ENCODE measurements at places on chromosomes 16 and 17. TPM values are rescaled to one million over a fixed set of nuclear protein-coding genes. Genes with fewer than 3 reads are reported as not detected.
A peak's percentile ranks its signal among the peaks of the same experiment; 100 is the strongest.

CD300LB gene
- total RNA-seq: not detected

- DNase-seq: no peak
Observed at GRCh38 chr17:53420035-53420641, 402.6 kb upstream of the KIF2B start.

- no peak for DNase-seq
Observed at GRCh38 chr16:89257757-89258465, 40.4 kb downstream of the ZNF778 start.

DNA sequence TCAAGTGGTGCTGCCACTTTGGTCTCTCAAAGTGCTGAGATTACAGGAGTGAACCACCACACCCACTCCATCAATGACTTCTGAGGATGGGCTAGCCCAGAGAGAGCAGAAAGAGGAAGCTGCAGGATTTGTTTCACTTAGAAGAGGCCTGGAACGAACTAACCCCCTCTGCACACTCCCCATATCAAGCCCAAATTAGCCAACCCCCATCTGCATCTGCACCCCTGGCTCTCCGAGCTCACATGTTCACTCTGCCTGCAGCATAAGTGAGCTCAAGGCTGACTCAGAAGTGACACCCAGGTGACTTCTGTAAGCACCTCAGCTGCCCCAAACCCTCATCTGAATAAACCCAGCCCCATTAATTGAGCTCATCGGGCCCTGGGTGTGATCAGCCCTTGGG, 4.8 kb downstream of the SCNN1G start:
- DNase-seq: no peak

DNA sequence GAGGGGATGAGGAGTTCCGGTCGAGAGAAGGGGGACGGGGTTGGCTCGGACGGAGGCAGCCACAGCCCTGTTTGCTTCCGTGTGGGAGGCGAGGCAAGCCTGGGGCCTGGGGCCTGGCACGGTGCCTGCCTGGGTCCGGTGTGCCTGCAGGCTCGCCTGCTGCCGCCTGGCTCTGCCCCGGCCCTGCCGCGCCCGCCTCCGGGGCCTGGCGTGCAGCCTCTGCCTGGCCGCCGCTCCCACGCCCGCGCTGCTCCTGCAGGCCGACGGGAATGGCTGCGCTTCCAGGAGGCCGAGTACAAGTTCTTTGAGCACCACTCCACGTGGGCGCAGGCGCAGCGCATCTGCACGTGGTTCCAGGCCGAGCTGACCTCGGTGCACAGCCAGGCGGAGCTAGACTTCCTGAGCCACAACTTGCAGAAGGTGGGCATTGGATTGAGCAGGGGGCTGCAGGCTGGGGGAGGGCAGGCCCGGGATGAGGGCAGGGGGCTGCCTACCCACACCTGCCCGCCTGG, 53.1 kb downstream of the MRC2 start:
- DNase-seq: no peak

DNA sequence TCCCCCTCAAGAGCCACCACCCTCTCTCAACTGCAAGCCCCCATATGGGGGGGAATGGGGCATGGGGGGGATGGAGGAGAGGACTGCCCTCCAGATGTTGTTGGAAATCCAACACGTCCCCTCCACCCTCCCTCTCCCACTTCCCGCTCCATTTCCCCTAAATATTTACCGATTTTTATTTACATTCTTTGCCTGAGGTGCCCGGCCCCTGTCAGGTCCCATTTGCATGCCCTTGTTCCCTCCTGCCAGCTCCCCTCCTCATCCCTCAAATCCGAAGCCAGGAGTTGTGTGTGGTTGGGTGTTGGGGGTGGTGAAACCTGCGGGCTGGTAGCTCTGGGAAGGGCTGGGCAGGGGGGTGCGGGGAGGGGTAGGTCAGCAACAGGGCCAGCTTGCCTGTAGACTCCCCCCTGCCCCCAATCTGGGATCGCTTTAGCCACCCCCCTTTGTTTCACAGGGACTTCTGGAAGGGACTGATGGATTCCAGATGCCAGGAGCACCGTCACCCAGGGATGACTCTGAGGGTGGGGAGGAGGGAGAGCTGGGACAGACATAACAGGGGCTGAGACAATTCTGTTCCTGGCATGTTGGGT, 39.7 kb upstream of the NGFR start:
- DNase-seq: no peak

DNA sequence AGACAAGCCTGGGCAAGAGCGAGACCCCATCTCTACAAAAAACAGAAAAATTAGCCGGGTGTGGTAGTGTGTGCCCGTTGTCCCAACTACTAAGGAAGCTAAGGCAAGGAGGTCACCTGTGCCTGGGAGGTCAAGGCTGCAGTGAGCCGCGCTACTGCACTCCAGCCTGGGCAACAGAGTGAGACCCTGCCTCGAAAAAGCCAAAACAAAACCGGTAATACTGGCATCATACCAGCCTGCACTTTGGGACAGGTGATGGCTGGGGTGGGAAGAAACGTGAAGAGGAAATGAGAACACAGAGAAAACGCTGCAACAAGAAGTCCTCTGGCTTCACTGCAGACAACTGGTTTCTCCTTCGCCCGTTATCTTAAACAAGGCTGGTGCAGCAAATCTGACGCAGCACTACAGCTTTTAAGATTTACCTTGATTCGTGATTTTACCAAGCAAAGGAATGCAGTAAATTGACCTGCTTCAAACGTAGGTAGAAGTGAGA, 725 bp upstream of the CASC3 start:
- peak; percentile 20 for DNase-seq

DNA sequence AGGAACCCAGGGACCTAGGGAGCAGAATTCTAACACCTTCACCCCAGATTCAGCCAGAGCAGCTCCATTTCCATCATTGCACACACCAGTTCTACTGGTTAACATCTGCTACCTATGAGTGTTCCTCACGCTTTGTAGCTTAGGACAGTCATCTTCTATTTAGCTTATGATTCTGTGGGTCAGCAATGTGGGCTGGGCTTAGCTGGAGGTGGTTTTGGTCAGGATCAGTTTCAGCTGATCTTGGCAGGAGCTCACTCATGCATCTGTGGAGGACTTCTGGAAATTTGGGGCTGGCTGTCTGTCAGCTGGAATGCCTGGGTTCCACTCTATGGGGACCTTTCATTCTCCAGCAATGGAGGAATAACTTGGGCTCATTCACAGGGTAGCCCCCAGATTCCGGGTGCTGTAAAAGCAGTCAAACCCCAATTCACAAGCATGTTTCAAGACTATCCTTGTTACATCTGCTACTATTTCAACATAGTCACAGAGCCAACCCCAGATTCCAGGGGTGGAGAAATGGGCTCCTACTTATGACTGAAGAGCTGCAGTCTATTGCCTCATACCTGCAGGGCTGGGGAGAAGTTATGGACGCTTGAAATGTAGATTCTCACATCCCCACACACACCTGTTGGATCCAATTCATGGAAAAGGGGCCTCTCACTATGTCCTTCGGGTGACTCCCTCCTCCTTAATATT, 3.4 kb upstream of the HP start:
- DNase-seq: no peak

DNA sequence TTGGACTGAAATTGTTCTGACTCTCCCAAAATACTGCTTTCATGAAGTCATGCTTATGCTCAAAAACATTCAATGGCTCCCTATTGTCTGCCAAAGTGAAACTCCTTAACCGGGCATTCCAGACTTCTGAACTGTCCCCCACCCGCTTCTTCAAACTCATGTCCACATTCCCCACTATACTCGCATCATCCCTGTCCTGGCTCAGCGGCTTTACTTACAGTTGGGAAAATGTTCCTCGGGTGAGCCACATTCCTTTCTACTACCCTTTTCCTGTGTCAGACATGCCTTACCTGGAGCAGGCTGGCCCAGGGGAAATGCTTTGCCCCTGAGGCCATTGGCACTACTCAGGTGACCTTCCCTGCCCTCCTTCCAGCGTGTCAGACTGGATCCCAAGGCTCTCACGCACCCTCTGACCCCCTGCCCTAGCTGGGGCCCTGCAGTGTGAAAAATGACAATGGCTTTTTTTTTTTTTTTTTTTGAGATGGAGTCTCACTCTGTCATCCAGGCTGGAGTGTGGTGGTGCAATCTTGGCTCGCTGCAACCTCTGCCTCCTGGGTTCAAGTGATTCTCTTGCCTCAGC, 5.3 kb downstream of the CYGB start:
- DNase-seq: no peak

CKLF gene
- 18.2 TPM for total RNA-seq

FAM20A gene
- 8.8 TPM for total RNA-seq

GRCh38 chr16:57530522-57531252, 5.7 kb downstream of the CCDC102A start:
- peak; percentile 22 for DNase-seq

GRCh38 chr17:70344386-70345060, 175.2 kb downstream of the KCNJ2 start:
- DNase-seq: no peak

MYCBPAP gene
- 0.98 TPM for total RNA-seq

DNA sequence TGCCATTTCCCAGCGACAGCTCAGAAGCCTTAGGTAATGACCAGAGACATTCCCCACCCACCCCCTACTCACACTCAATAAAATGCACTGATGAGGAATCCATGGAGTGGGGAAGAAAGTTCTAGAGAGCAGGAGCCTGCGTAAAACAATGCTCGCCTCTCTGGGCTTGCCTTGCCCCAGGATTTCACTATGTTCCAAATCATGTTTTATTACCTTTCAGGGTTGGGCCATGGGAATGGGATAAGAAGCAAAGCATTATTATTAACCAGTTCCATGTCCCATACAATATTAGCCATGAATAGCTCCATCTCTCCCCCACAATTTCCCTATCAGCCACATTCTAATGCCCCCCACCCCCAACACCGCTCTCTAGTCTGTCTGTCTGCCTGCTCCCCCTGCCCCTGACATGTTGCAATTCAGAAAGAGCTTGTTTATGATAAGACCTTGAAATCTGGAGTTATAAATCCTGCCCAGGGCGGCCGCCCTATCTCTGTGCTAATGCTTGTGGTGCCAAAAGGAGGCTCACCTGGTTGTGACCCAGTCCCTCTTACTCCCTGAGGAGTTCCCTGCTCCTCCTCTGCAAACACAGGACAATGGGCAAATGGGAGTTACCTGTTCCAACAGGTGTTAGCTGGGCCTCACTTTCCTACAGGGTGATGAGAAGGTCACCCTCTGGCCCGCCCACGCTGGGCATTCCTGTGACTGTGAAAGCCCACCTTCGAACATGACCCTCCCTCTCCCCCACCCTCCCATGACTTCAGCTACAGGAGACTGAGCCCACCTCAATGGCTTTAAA, 28.0 kb upstream of the DDX52 start:
- no peak for DNase-seq

- no peak for DNase-seq
Observed at GRCh38 chr17:56359518-56359917, 206.2 kb downstream of the ANKFN1 start.

GRCh38 chr17:43526886-43527648, 19.1 kb downstream of the ETV4 start:
- DNase-seq: no peak

DNA sequence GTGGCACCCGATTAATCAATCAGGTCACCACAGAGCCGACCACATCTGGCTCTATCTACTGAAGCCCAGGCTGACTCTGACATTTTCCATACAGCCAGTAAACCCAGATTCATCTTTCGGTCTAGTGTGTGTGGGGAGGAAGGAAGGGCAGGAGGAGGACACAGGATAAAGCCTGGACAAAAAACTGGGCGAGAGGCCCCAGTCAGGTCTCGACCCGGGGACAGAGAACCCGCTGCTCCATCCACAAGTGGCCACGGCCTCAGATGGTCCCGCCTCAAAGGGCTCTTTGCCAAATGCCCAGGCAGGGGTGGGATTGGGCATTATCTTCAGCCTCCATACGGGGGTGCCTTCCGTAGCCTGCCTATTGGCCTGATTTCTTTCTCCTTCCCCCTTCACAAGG, 7.8 kb downstream of the ABR start:
- DNase-seq: no peak

GRCh38 chr16:20611975-20612481, 35.9 kb upstream of the ACSM2B start:
- DNase-seq: peak; percentile 50
